ENCODE measurements at places on chromosomes 3 and 15.

GRCh38 chr3:30604093-30604492 lies 2.3 kb upstream of the TGFBR2 start:
- no peak for DNase-seq

DNA sequence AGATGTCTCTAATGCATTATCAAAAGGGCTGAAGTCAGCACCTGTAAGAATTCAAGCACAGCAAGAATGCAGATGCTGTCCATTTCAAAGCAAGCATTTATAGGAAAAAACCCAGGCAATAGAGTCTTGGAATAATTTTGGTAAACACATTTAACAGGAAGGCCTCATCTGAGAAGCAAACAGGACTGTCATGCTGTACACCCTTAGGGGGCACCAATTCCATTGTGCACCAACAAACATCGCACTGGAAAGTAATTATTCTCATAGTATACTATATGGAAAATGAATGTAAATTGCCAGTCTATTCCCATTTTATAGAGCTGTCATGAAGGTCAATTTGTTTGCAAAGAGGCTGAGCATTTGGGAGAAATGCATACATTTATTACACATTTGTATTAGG lies 247.3 kb upstream of the SUCLG2 start:
- no peak for DNase-seq

DNA sequence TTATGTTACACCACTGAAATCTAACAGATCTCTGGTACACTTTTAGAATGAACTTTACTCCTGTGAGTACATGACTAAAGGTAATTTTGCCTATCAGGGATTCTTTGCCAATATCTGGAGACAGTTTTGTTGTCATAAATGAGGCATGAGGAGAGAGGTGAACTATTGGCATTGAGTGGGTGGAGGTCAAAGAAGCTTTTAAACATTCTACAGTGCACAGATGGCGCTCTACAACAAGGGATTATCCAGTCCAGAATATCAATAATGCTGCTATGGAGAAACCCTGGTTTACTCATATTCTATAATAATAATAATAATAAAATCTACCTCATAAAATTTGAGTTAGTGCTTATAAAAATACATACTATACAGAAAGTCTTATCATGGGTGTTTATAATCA lies 702.3 kb downstream of the SI start:
- DNase-seq = no peak

DNA sequence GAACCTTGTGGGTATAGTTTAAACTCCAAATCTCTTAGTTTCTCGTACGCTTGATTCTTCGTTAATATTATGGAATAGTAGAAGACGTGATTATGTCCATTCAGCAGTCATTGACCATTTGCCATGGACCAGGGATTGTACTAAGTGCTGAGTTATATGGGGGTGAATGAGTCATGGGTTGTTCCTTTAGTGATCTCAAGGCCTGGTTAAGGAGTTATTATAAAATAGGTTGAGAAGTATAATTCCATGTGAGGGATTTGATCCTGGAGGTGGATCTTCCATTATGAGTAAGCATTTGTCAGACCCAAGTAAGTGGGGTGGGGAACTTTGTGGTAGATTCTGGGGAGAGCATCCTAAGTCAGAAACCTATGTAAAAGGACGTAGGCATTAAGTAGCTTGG lies 15.4 kb downstream of the NR2C2 start:
- DNase-seq = no peak

DNA sequence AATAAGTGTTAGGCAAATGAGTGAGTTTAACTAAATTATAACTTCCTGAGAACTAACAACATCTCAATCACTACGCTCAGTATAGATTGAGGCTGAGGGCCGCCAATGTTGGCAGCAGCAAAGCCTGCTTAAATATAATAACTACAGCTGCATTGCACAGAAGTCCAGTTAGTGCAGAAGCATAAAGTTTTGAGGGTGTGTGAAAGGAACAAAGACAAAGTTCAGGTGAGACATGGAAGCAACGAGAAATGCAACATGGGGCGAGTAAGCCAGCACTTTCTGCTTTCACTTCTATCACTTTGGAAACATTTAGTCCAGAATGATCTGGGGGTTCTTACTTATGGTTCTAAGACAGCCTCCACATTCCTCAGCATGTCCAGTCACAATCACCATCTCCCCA lies 1052.3 kb upstream of the CFAP20DC start:
- DNase-seq = no peak

DNA sequence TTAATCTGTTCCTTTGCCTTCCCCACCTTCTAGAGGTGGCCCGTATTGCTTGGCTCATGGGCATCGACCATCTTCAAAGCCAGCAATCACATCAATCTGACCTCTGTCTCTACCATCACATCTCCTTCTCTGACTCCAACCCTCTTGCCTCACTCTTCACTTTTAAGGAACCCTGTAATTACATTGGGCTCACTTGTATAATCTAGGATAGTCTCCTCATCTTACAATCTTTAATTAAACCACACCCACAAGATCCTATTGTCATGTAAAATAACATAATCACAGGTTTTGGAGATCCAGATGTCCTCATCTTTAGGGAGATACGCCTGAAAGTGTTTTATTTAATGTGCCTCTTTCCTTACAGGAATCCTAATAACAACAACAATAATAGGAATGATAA lies 234.5 kb downstream of the ERC2 start:
- no peak for DNase-seq

DNA sequence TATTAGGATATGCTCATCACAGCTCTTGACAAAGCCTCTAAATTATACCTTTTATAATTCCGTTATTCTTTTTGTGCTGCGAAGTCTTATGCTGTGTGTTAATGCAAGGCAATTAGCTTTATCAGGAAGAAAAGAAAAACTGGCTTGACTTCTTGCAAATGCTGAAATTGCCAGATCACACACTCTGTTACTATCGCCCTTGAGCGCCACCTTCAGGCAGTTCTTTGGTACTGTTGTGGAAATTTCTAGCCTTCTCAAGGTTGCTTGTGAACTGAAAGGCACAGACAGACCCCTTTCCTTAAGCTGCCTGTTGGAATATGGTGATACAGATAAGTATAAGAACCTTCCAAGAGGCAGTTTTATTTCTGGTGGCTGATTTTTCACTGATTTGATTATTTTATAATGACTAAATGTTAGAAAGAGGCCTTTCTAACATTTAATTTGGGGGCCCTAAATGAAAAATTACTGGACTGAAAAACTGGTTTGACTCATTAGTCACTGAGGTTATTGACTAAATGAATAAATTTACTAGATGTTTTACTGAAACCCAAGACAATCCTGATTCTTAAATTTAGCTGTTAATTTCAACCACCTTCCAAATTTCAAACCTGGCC lies 126.2 kb upstream of the RASGRP1 start:
- peak; percentile 79 for DNase-seq

DNA sequence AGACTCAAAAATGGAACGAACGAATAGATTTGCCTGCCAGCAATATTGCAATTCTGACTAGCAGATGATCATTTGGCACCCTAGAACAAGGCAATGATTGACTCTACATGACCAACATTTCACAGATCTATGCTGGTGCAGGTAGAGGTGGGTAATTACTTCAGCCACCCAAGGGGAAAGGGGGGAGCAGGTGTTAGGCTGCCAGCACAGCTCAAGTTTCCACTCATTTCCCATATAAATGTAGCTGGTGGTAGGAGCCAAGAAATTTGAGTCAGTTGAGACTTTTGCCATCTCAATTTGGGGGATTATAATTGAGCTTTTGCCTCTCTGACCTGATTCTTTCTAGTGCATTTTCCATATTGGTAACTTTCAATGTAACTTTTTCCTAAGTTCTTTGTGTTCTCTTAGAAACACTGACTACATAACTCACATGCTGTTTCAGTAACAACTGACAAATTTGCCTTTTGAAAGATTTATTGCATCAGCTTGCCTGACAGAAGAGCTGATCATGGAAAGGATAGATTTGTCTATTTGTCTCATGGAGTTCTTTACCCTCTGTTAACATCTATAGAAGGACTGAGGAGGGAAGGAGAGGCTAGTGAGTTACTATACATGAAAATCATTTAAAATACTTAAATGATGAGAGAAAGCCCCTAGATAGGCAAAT lies 902.5 kb downstream of the ZPLD1 start:
- no peak for DNase-seq

DNA sequence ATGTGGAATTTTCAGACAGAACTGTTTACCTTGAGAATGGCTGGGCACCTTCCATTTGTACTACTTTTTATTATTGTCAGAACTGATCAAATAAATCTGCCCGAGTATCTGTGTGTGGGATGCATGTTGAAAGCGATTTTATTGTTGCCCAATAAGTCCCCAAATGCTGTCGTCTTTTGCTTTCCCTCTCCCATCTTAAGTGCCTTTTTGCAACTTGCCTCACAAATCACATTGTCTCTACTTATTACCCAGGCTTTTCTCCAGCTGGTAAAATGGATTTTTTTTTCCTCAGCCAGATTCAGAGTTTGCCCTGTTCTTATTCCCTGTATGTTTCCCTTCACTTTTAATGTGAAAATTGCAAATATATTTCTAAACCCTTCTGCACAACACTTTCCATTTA lies 163.1 kb downstream of the CNTN4 start:
- no peak for DNase-seq

- DNase-seq = no peak
Observed at GRCh38 chr15:27965546-27965945, 133.6 kb downstream of the OCA2 start.

- no peak for DNase-seq
Observed at GRCh38 chr3:143973259-143974021, 1.8 kb downstream of the DIPK2A start.

GRCh38 chr3:11199902-11200845 lies 45.9 kb downstream of the HRH1 start:
- no peak for DNase-seq

GRCh38 chr3:195306369-195306768 lies 35.4 kb upstream of the XXYLT1 start:
- no peak for DNase-seq

All from caudate nucleus (tissue), 63 donors.